Left renal cortex interstitium (tissue), 4 donors: ENCODE measurements at places on chromosomes 7 and 10. TPM values are rescaled to one million over a fixed set of nuclear protein-coding genes. Genes with fewer than 3 reads are reported as not detected.

The LRRC18 gene
- polyA plus RNA-seq: 0.19 TPM

The ANKRD1 gene
- 0.88 TPM for polyA plus RNA-seq

The SPDYE11 gene
- 1.3 TPM for polyA plus RNA-seq

The EIF5AL1 gene
- 5.0 TPM for polyA plus RNA-seq

The UTF1 gene
- polyA plus RNA-seq: 0.09 TPM

The GPR37 gene
- 1.5 TPM for polyA plus RNA-seq

The HOXA10 gene
- 147 TPM for polyA plus RNA-seq

The IGFBP1 gene
- polyA plus RNA-seq: 0.51 TPM

The SEMA3D gene
- polyA plus RNA-seq: 46.8 TPM

DNA sequence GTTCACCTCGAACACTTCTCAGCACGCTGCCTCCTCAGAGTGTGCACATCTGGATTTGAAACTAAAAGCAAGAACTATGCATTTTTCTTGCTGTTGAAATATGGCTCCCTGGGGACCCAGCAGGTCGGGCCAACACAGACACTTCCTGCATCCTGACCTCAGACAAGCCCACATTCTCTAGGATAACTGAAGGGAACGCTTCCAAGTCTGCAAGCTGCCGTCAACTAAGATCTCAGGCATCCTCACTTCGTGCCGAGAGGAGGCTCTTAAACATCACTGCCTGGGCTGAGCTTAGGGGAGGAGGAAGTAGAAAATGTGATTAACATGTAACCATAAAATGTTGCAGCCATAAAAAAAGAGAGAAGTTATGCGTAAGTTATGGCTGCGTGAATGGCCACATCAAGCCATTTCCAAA, 65.5 kb downstream of the PYROXD2 start:
- peak; percentile 72 for DNase-seq

GRCh38 chr10:86775870-86776180, 19.4 kb downstream of the BMPR1A start:
- no peak for DNase-seq

- no peak for DNase-seq
Measured at GRCh38 chr10:33939410-33939809, 604.9 kb upstream of the NRP1 start.

DNA sequence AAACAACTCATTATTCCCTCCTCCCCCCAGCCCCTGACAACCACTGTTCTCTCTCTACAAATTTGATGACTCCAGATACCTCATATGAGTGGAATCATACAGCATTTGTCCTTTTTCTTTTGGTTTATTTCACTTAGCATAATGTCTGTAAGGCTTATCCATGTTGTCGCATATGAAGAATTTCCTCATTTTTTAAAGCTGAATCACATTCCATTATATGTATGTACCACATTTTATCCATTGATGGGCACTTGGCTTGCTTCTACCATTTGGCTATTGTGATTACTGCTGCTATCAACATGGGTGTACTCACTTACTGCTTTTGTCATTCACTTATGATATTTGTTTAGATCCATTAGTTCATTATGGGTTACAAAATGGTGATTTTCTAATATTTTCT, 112.8 kb downstream of the BUB3 start:
- DNase-seq: no peak

DNA sequence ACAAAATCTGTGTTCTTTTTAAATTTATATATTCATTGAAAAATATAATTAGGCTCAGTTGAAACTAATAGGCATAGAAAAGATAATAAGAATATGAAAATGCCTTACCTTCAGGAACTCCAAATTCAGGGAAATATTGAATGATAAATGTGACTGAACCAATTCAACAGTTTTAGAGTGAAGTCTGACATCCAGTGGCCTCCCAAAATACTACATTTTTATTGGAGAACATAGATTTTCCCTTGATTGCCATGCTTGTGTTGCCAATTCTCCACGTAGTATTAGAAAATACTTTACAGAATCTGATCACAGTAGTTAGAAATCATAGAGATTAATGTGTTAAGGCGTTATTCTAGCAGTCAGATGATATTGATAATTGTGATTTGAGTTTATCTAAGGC, 1246.7 kb downstream of the GATA3 start:
- DNase-seq: no peak

DNA sequence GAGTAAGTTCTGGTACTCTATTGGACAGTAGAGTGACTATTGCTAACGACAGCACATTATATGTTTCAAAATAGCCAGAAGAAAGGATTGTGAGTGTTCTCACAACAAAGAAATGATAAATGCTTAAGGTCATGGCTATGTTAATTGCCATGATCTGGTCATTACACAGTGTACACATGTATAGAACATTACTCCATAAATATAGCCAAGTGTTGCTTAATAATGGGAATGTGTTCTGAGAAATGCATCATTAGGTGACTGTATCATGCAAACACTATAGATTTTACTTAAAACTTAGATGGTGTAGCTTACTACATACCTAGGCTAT, 19.6 kb downstream of the EPC1 start:
- DNase-seq: no peak

DNA sequence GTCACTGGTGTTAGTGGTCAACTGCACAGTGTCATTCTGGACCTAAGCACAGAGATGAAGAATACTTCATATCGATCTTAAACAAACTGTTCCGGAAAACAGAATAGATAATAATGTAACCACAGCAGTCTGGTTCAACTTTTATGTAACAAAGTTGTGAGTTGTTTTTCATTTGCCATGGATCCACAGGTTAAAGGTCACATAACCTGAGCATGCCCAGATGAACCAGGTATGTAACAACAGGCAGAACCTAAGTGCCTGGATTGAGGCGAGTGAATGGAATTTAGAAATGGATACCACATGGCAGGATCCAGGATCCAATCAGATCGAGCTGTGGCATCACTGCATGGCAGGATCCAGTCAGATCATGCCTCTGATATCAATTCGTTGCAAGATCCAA, 87.1 kb downstream of the CLEC2L start:
- DNase-seq: no peak

GRCh38 chr7:1692515-1693418, 22.7 kb downstream of the ELFN1 start:
- DNase-seq: no peak

GRCh38 chr10:20552382-20552781, 344.7 kb downstream of the NEBL start:
- DNase-seq: no peak

DNA sequence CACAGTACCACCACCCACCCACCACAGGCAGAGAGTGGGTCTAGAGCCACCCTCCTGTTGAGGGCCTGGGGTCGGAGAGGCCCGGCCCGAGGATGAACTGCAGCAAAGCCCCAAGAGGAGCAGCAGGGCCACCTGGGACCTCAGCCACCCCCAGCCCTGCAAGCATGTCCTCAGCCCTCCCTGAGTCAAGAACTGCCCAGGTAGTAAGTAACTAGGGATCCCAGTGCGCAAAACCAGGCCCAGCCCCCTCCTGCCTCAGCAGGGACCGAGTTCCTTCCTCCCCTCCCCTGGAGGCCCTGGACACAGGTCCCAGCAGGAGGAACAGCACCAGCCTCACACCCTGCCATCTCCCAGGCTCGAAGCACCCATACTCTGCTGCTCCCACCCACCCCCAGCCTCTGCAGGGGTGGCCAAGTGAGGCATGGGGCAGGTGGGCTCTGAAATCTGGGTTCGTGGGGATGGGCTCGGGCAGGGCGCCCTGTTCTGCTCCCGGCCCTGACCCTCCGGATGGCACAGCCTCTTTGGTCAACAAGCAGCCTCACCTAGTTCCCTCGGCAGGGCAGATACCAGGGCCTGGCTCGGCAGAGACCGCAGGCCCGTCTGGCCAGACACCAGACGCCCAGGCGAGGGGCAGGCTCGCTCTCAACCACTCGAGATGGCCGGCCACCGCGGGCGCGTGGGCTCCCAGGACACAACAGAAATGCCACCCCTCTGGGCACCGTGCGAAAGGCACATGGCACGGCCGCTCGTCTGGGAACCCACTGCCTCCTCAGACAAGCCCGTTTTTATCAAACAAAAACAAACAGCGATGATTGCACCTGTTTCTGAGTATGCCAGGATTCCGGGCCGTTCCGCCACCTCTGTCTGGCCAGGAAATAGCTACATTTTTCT, 15.2 kb downstream of the PDGFA start:
- DNase-seq: no peak

- no peak for DNase-seq
Measured at GRCh38 chr10:130423455-130424305, 287.5 kb downstream of the GLRX3 start.

DNA sequence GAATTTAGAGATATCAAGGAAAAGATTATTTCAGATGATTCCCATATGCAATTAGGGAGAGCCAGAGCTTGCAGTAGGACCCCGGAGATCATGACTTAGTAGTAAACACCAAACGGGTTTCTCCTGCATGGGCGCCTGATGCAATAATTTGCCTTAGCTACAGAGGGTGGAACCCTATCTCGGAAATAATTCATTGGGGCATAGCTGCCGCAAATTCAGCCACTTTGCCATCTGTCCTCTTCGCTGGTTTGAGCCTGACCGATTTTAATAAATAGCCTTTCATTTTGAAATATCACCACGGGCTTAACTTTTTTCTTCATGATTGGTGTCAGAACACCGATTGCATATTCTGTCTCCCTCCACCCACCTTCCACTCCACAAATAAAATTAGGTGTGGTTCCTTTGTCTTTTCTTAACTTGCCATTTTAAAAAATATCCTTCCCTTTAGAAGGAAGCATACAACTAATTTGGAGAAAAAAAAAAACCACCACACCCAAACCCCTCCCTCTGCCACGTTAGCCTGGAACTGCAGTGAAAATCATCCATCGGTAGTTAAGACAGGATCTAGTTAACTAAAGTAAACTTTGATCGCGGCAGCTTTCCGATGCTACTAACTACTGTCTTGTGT, 1.4 kb downstream of the GARS1 start:
- no peak for DNase-seq

DNA sequence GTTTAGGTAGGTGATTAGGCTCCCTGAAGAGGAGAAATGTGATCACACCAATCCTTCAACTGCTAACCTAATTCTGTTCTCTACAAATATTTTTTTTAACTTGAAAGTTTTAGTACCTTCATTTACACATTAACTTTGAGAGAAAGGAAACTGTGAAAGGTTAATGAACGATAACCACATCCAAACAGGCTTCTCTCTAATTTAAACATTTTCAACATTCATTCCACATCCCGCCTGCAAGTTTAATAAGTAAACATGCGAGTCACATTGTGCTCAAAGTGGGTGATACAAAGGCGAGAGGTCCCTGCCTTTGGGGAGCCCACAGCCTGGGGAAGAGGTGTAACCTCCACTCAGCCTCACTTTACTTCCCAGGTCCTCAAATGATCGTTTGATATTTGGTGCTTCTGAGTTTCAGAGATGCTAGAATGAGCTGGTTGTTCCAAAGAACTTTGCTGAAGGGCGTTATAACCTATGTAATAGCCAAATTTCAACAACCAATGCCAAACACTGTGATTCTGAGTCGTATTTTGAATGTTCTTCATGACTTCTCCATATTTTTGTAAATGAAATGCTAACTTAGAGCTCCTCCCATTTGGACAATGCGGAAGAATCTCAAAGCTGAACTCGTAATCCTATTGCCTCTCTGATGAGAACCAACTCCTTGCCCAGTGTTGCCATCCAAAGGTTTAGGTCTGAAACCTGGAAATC, 47.5 kb downstream of the DENND2A start:
- DNase-seq: no peak
